AG10803 (cell line): ENCODE measurements at places on chromosomes 11 and 22.

- DNase-seq = no peak
Measured at GRCh38 chr11:11660363-11660740, 38.5 kb upstream of the GALNT18 start.

DNA sequence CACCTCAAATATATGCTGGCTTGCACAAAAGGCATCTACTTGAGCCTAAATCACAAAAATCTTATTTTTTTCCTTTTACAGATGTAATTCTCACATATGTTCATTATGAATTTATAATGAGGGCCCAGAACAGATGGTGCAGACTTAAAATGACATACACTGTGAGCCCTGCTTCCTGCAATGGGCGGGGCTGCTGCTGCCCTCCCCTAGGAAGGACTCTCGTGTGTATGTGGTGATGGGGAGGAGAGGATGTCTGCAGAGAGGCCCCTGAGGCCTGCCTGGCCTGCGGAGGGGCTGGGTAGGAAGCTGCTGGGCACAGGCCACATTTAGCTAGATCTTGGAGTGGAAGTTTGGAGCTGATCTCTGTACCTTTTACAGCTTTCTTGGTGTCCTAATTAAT lies 233.4 kb upstream of the KIRREL3 start:
- no peak for DNase-seq

- DNase-seq = no peak
Measured at GRCh38 chr11:115251126-115251525, 253.1 kb downstream of the CADM1 start.

DNA sequence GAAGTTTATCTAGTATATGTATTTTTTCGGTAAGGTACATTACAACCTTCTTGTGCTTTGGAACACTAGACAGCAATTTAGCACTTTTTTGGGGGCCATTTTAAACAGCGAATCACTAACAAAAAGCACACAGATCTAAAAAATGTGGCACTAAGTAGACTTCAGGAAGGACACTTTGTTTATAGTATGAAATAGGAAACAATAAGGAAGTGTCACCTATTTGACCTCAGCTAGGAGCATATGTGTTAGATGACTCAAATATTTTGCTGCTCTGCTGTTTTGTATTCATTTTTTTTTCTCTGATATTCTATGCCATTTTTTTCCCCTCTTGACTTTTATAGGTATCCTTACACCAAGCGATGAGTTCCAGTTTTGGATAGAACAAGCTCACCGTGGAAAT lies 5.6 kb downstream of the DYNC2H1 start:
- no peak for DNase-seq

GRCh38 chr22:27139935-27140511 lies 482.6 kb downstream of the MIAT start:
- DNase-seq = peak; percentile 89

DNA sequence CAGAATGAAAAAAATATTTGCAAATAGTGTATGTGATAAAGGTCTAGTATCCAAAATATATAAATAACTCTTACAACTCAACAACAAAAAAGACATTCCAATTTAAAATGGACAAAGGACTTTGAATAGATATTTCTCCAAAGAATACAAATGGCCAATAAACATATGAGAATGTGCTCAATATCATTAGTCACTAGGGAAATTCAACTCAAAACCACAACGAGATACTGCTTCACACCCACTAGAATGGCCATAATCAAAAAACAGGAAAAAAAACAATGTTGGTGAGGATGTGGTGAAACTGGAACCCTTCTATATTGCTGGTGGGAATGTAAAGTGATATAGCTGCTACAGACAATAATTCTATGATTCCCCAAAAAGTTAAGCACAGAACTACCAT lies 38.6 kb upstream of the RPS13 start:
- DNase-seq = no peak

DNA sequence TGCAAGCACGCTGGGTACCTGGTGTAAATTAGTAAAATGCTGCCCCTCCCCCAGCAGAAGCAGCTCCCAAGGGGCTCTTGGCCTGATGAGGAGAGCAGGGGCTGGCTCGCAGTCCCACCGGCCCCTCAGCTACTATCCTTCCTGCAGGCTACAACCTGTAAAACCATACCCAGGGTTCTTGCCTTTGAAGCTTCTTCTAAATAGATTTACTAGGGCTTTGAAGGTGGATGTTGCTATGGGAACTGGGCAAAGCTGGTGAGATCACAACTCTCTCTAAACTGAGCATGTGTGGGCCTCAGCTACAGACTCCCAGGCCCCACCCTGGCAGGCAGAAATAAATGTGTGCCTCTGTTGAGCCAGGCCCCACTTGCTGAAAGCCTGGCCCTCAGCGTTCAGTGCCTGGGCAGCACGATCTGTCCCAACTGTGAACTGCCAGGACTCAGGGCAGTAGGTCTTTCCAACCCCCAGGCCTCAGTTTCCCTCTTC lies 18.5 kb downstream of the CD5 start:
- peak; percentile 15 for DNase-seq

GRCh38 chr11:96287822-96288439 lies 55.1 kb downstream of the MAML2 start:
- no peak for DNase-seq

- no peak for DNase-seq
Measured at GRCh38 chr22:47071078-47071806, 308.8 kb downstream of the TBC1D22A start.

GRCh38 chr11:1036303-1036923 lies at the start of gene MUC6:
MUC6 (minus strand) TSS chr11:1036718; CDS start chr11:1036655, 63 bp downstream.
- no peak for DNase-seq
